NCI-H2029 treated with DMSO at 0.1 percent for 48 hours (cell line): ENCODE measurements at places on chromosomes 3 and 15.

DNA sequence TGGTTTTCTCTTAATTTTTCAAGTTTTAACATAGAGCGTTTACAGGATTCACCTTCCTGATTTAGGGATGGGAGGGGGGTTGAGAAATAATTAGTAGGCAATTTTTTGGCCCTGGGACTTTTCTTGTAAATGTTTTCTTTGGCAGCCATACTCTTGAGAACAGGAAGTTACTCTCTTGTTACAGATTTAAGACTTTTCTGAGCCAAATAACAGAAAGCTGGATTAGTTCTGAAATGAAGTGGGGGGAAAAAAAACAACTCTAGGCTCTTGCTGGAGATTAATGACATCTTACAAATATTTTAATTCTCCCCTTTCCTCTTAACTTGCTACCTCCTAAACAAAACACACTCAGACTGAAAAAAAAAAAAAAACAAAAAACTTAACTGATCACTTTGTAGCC, 13.8 kb upstream of the POLR2M start:
- no peak for DNase-seq

DNA sequence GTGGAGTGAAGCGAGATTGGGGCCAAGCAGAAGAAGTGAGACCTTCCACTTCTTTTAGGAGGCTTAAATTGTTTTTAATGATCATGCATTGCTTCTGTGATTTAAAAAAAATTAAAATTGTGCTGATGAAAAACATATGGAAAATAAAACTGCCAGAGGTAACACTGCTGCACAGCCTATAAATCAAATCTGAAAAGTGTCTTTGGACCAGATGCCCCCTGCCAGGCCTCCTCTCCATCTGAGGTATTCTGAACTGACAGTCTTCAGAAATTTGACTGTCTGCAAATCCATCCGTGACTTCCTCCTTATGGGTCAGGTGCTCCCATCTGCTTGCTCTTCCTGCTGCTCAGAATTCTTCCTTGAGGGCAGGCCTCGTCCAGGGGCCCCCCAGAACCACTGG, 108.5 kb upstream of the NR2E3 start:
- DNase-seq = no peak

GRCh38 chr15:86384186-86384585, 304.5 kb downstream of the AGBL1 start:
- DNase-seq = no peak

GRCh38 chr3:66312039-66312438, 91.2 kb downstream of the SLC25A26 start:
- no peak for DNase-seq

DNA sequence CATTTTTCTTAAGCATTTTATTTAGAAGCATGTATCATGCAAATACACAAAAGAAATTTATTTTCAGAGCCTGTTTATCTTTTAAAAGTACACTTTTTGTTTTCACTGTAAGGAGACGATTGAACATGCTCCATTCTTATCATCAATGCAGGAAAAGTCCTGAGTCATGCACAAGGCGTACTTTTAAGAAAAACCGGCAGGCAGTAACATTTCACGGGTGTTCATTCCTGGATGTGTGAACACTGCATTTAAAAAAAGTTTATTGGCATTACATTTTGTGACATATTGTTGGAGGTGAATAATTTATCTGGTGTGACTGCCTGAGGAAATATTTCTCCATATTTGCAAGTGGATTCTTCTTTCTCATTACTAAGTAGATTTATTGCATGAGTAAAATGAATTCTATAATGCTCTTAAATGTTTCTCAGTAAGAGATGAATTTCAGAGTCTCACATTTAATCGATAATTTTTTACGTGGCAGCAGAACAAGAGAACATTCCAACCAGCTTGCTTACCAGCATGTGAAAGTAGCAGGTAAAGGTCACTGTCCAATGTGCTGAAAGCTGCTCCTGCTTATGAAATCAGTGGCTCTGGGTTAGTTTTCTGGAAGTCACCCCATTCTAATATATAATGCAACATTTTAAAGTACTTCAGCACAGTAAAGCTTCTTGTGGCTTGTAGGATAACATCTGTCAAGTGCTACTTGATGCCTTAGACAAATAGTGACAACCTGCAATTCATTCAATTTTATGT, 87.0 kb downstream of the SV2B start:
- peak; percentile 7 for DNase-seq

- no peak for DNase-seq
These were observed 299.5 kb downstream of the NSUN3 start for GRCh38 chr3:94362393-94362792.

DNA sequence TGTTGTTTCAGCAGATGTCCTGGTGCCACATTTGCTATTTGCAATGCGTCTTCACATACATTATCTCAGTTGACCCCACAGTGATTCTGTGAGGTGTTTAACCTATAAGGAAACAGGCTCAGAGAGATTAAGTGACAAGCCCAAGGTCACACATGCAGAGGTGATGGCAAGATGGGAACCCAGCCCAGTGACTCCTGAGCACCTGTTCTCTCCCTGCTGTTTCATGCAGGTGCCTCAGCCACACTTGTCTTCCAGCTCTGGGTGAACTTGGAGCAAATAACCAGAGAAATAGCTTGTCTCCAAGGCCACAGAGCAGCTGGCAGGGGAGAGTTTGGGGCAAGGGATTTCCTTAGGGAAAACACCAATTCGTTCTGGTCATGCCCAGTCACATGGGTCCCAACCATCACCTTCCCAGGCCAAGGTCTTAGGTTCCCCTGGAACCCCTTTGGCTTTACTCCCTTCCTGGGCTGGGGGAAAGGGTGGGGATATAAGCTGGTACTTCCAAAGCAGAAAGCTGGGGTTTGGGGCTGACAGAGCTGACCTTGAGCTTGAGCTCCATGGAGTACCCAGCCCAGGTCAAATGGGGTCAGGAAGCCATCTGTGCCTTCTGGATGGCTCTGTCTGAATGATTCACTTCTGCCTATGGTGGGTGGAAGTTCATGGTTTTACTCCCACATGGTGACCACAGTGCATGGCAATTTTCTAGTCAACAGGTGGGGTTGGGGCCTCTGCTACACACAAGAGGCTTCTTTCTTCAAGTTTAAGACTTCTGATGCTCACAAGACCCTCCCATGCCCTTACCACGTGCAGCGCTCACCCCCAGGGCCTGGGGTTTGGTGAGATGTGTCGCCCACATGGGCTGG, 22.4 kb downstream of the LIPC start:
- DNase-seq = no peak

GRCh38 chr3:141489203-141489602, 2.4 kb downstream of the RASA2 start:
- no peak for DNase-seq

DNA sequence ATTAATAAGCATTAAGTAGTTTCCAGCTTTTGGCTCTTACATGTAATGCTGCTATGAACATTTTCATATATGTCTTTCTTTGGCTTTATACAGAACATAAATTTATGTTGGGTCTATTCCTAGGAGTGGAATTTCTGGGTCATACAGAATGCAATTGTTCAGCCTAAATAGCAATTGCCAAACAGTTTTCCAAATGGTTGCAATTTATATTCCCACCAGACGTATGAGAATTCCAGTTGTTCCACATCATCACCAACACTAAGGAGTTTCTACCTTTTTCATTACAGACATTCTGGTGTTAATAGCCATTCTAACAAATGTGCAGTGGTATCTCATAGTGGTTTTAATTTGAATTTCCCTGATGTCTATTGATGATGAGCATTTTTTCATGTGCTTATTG, 160.1 kb upstream of the TMC3 start:
- no peak for DNase-seq

DNA sequence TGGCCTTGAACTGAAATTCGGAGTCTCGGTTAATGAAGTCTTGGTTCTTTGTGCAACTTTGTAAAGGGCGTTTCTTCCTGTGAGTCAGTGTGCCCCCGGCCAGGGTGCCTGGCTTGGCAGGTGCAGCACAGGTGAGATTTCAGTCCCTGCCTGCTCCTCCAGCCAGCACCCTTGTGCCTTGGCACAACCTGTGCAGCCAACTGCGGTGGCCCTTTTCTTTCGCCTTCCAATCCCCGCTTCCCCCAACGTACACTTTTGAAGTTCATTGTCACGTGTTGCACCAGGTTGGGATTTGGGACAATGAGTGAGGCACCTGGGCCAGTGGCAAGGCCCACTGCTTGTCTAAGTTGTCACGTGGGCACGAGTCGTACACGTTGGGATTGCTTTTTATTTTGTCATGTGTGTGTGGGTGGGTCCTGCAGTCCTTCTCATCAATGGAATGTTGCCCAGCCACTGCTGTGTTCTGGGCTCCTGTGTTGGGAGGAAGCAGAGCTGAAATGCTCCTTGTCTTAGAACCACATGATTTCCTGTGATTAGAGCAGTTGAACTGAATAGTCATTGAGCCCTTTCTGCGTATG, 242.9 kb upstream of the BHLHE40 start:
- DNase-seq = no peak

- no peak for DNase-seq
These were observed 101.7 kb upstream of the TP63 start for GRCh38 chr3:189529468-189529867.

- no peak for DNase-seq
These were observed 2.2 kb downstream of the FURIN start for GRCh38 chr15:90870354-90871138.

DNA sequence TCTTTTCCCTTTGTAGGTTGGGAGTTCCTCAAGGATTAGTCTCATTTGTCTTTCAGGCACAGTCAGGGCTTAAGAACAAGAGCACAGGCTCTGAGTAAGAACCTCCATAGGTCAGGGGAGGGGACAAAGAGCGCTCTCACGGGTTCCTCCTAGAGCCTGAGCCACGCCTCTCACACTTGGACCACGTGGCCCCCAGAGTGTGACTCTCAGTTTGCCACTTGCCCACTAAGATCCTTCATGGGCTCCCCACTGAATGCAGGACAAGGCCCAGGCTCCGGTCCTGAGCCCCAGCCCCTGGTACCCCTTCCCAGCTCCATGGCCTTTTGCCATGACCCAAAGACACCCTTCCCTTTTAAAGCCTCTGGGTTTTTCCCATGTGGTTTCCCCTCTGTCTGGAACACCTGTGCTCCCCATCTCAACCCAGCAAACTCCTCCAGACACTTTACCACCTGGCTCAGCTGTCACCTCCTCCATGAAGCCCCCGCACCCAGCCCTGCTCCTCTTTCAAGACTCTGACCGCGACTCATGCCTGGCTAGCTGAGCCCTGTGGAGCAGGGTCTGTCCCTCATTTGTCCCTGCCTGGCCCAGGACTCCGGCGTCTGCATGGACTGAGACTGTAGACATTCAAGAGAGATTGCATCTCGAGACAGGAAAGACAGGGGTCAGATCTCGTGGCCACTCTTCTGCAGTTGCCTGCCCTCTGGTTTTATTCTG, 32.7 kb downstream of the IQSEC1 start:
- no peak for DNase-seq

- no peak for DNase-seq
These were observed at the start of gene LRRC3B for GRCh38 chr3:26622621-26623418. Gene LRRC3B, plus strand, starts transcription at chr3:26622772. Its CDS starts 86,901 bp downstream, at chr3:26709673.

- DNase-seq = no peak
These were observed 57.8 kb upstream of the ETV5 start for GRCh38 chr3:186166491-186167288.

DNA sequence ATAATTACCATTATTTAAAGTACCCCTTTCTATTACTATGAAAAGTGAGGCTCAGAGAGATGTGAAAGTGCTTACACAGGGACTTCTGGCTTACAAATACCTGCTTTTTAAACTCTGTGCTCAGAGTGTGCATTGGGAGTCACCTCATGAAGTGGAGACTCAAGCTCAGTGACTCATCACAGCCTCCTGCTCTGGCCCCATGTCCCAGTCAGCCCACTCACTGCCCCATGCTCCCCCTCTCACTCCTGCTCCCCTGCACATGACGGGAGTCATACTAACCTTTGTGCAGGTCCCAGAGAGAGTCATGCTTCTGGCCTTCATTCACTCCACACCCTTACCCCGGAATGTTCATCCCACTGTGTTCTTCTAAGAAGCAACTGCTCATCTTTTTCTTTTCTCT, 20.2 kb downstream of the CCR1 start:
- no peak for DNase-seq

GRCh38 chr15:98626153-98626552, 22.2 kb upstream of the IGF1R start:
- DNase-seq = no peak

GRCh38 chr15:95826412-95827195, 503.9 kb upstream of the NR2F2 start:
- DNase-seq = no peak

DNA sequence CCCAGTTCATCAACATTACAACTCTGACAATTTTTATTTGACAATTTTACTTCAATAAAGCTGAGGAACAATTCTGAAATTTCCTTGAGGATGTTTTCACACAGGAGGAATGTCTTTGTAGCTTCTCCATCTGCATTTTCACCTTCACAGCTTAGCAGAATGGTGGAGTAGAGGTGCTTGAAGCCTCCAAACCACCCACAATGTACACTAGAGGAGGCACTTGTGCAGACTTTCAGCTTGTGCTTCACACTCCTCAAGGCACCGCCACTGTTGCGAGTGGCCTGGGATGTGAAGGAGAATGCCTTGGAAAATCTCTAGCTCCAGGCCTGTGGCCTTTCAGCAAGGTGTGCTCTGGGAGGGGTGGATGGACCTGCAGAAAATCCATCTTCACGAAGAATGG, 181.9 kb downstream of the EPHB1 start:
- no peak for DNase-seq

DNA sequence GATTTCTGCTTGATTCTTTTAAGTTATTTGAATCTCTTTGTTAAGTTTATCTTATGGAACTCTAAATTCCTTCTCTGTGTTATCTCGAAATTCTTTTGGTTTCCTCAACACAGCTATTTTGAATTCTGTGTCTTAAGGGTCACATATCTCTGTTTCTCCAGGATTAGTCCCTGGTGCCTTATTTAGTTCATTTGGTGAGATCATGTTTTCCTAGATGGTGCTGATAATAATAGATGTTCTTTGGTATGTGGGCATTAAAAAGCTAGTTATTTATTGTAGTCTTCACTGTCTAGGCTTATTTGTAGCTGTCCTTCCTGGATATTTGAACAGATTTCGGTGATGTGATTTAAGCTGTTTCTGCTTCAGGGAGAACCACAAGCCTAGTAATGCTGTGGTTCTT, 615.6 kb upstream of the NECTIN3 start:
- no peak for DNase-seq

DNA sequence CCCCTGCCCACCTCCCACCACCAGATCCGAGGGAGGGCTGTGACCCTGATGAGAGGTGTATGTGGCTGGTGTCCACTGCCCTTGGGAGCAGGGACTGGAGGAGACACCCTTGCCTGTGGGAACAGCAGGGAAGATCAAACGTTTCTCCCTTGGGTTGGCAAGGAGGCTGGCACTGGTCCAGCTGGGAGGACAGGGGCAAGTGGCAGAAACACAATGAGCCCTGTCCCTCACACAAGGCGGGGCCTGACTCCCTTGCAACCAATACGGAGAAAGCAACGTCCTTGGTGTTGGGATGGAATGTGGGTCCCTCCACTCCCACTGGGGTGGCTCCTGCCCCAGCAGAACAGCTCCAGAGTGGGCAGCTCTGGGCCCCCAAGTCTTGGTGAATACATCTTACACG, 5.2 kb downstream of the HYAL2 start:
- DNase-seq = no peak
